ENCODE measurements at places on chromosomes 5 and 9. TPM values are rescaled to one million over a fixed set of nuclear protein-coding genes. Genes with fewer than 3 reads are reported as not detected.

- no peak for ATAC-seq
Measured at GRCh38 chr5:136016945-136017530, 11.8 kb upstream of the TGFBI start.

- no peak for ATAC-seq
Measured at GRCh38 chr5:17020678-17021601, 84.9 kb upstream of the MYO10 start.

GRCh38 chr5:6338871-6339270 is 39.5 kb downstream of the MED10 start:
- ATAC-seq = no peak

- ATAC-seq = no peak
Measured at GRCh38 chr9:93097511-93098201, 1.6 kb downstream of the CARD19 start.

DNA sequence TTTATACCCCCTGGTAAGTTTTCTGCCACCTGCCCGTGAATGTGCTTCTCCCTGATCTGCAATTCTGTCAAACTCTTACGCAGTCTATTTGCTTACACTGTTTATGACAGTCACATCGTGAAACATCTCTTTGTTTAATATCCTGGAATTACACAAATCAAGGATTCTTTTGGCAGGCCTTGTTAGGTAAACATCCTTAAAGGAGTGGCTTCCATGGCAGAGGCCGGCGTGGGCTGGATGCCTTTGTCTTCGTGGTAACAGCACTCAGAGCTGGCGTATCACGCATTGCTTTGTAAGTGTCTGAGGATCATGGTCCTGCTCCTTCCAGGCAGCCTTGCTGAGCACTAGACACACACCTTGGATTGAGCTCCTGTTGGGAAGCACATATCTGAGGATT is 145.7 kb downstream of the IRX1 start:
- ATAC-seq = no peak

NOP16 gene
- total RNA-seq = 65.4 TPM

Data from motor neuron (in vitro differentiated cells).